COR-L47 (cell line): ENCODE measurements at places on chromosomes 2 and 18.

DNA sequence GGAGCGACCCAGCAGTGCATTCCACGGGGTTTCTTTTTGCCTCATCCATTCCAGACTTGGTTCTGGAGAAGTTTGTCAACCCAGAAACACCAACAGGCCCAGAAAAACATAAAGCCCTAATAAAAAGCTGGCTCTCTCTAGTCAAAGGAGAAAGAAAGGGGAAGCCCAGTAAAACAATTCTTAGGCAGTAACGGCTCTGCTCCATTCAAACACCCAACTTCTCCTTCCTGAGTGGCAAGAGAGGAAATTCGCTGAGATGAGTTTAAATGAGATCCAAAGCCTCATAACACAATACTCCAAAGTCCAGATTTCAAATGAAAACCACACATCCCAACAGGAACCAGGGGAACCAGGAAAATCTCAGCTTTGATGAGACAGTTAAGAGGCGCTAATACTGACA lies 179.9 kb downstream of the RPIA start:
- DNase-seq: no peak

DNA sequence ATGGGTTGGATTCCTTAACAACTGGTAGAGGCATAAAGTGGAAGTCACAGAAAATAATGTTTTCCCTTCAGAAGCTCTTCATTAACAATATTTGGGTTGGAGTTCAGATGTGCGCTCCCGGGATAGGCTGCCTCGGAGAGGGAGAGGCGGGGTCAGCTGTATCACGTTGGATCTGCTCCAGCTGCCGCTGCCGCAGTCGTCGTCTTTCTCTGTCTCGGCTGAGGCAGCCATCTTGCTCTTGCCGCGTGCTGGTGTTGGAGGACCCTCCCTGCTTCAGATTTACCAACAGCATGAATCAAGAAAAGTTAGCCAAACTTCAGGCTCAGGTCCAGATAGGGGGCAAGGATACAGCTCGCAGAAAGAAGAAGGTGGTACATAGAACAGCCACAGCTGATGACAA lies 35.1 kb downstream of the TANC1 start:
- DNase-seq: no peak

- peak; percentile 57 for DNase-seq
Observed at GRCh38 chr18:52289392-52289791, 50.6 kb upstream of the DCC start.

DNA sequence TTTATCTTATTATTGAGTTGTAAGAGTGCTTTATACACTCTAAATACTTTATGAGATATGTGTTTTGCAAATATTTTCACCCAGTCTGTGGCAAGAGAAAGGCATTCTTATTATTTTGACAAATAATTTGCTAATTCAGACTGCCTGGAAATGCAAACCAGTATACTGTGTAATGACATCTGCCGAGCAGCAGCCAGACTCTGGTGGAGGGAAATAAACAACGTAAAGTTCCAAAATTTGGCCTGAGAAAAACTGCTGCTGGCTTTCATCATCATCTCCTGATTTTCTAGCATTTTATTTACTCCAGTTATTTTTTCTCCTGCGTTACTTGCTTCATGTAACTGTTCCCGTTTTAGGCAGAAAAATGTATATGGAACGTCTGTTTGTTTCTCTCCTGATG lies 161.6 kb downstream of the RNF152 start:
- no peak for DNase-seq

GRCh38 chr2:167292430-167293171 lies 404.3 kb downstream of the XIRP2 start:
- peak; percentile 91 for DNase-seq

- DNase-seq: no peak
Observed at GRCh38 chr2:20877960-20878359, 55.1 kb upstream of the LDAH start.

DNA sequence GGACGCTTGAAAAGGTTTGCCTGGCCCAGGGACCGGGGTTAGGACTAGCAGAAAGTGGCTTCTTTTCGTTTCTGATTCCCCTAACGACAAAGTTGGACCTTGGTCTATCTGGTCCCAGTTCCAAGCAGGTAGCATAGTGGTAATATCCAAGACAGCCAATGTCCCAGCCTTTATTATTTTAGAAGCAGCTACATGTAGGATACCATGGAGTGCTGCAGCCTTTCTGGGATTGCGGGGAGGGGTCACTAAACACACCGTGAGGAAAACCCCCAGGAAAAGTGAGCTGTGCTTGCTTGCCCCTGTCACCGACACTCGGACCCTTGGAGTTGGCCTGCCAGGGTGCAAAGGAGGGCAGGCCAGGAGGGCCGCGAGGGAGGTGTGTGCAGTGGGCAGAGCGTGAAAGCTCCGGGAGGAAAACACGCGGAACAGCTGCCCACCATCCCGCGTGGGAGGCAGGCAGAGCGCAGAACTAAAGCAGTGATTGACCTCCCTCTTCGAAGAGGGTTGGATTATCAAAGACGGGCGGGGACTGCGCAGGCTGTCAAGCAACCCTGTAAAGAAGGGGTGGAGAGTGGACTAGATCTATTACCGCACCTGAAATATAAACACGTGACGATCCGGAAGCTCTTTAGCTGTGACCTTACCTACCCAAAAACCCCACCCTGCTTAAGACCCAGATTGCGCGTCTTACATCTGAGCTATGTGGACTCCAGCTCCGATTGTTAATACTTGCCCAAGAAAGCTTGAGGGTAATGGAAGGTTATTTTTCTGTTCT lies 624 bp upstream of the MAP4K3 start:
- peak; percentile 54 for DNase-seq

- no peak for DNase-seq
Observed at GRCh38 chr2:9397201-9397600, 26.1 kb downstream of the ITGB1BP1 start.

GRCh38 chr18:58886864-58887612 lies 22.4 kb downstream of the ZNF532 start:
- no peak for DNase-seq

GRCh38 chr18:7577706-7578105 lies 10.6 kb downstream of the PTPRM start:
- DNase-seq: no peak

DNA sequence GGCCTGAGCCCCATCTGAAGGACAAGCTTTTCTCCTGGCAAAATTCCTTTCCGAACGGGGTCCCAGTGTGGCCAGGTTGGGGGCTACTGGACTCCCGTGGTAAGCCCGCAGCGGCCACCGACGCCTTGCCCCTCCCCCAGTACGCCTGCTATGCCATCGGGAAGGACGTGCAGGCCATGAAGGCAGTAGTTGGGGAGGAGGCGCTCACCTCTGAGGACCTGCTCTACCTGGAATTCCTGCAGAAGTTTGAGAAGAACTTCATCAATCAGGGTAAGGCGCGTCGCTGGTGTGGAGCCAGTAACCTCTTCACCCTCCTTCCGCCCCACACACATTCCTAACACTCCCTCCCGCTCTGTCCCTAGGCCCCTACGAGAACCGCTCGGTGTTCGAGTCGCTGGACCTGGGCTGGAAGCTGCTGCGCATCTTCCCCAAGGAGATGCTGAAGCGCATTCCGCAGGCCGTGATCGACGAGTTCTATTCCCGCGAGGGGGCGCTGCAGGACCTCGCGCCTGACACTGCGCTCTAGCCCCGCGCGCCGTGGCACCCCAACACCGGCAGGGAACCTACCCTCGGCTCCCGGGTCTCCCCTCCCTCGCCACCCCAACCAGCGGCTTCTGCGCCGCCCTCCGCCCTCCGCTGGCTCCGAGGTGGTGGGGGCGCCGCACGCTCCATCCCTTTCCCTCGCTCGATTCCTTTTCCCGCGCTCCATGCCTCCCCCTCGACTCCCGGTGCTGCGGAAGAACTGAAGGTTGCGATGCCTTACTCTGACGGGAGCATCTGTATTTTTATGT lies 13.6 kb upstream of the ANKRD53 start:
- DNase-seq: peak; percentile 54

DNA sequence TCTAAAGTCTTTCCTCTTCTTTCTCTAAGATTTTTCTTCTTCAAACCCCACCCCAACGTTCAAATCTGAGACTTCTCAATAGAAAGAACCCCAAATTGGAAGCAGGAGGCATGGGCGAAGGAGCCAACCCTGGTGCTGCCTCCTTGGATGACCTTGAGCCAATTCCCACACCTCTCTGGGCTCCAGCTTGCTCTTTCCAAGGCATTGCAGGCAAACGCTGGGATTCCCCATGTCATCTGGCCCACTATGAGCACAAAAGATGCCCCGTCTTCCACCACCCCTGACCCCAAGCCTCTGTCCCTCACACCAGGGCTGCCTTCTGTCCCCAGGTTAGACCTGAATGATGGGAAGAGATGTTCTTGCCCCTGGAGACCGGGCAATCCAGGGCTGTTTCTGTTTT lies 57.0 kb downstream of the TTC32 start:
- no peak for DNase-seq

DNA sequence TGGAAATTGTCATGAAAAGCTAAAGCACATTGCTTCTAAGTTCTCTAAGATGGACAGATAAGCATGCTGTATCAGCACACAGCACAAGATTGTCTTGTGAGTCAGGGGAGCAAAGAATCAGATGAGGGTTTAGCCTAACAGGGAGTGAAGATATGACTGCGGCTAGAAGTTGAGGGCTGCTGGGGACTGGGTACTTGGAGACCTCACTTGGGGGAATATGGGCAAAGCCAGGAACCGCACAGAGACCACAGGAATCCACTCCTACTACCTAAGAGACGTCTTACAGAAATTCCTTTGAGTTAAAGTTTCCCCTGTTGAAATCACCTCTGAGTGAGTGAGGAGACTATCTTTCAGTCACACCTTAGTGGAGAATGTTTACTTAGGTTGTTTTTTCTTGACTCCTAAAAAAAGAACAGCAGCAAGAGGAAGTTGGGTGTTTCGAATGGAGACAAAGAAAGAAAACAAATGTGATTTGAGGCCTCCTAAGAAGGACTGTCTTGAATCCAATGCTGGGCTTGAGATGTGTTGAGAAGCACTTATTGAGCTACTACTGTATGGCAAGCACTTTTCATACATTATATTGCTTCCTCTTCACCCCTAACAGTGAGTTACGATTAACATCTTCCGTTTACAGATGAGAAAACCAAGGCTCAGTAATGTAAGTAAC lies 100.7 kb downstream of the ANKRD44 start:
- DNase-seq: no peak

GRCh38 chr2:39640107-39640506 lies 25.6 kb upstream of the TMEM178A start:
- DNase-seq: no peak

DNA sequence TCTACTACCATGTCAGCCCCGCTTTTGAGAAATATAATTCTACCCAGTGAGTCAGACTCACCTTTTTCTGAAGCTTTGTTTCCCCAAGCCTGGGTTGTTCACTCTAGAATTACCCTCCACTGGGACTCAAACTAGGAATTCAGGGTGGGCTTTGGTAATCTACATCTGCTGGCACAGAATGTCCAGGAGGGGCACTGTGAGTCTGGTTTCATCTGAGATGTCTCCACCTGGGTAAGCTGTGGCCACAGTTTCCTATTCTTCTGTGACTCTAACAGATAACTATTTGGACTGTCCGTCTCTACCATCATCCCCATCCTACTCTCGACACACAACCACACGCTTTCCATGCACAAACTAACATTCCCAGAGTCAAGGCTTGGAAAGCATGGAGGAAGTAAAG lies 457.2 kb downstream of the STK39 start:
- no peak for DNase-seq

GRCh38 chr18:13235981-13236380 lies 17.4 kb downstream of the LDLRAD4 start:
- no peak for DNase-seq

GRCh38 chr18:13548106-13548819 lies 178.1 kb downstream of the FAM210A start:
- DNase-seq: no peak

GRCh38 chr2:233384811-233385488 lies 30.7 kb downstream of the DGKD start:
- DNase-seq: no peak

- DNase-seq: no peak
Observed at GRCh38 chr2:73906847-73907505, 14.2 kb downstream of the ACTG2 start.

- no peak for DNase-seq
Observed at GRCh38 chr18:79935925-79936324, 15.5 kb downstream of the SLC66A2 start.

- no peak for DNase-seq
Observed at GRCh38 chr2:160719116-160719515, 225.5 kb upstream of the RBMS1 start.

DNA sequence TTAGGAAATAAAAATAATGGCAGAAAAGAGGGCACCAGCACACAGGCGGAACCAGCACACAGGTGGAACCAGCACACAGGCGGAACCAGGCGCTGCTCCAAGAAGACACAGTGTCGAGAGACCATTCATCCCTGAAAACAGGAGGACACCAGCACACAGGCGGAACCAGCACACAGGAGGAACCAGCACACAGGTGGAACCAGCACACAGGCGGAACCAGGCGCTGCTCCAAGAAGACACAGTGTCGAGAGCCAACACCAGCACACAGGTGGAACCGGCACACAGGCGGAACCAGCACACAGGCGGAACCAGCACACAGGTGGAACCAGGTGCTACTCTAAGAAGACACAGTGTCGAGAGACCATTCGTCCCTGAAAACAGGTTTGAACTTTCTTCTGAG lies 115.5 kb upstream of the TMEM18 start:
- no peak for DNase-seq

GRCh38 chr2:222130855-222131254 lies 167.9 kb downstream of the PAX3 start:
- no peak for DNase-seq
